ENCODE measurements at places on chromosomes 13 and 19. TPM values are rescaled to one million over a fixed set of nuclear protein-coding genes. Genes with fewer than 3 reads are reported as not detected.

Gene FAAP24
- total RNA-seq = 1.7 TPM

GRCh38 chr13:67299072-67299635 lies 69.0 kb upstream of the PCDH9 start:
- no peak for DNase-seq

GRCh38 chr13:58181111-58181510 lies 549.6 kb downstream of the PCDH17 start:
- no peak for DNase-seq

DNA sequence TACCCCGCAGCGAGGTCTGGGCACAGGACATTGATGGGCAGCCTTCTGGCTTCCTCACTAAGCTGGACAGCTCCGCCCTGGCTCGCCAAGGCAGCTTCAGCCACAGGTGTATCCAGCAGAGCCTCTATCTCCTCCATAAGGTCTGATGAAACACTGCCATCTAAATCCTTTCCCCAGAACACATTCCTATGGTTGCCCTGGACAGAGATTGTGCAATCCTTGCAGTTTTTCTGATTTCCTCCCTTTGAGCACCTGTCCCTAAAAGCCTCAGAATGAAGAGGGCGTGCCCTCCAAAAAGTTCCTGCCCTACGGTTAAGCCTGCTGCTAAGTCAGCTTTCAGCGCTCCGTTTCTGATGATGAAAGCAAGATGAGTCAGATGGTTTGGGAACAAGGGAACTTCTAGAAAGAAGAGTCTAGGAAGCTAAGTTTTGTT lies 21.0 kb downstream of the CLEC4M start:
- DNase-seq = no peak

Gene BLVRB
- total RNA-seq = 65.9 TPM

- no peak for DNase-seq
Observed at GRCh38 chr19:43414554-43414953, at the start of gene TEX101. Gene TEX101 (plus strand): TSS chr19:43414890. CDS start chr19:43415920, 1,030 bp downstream.

DNA sequence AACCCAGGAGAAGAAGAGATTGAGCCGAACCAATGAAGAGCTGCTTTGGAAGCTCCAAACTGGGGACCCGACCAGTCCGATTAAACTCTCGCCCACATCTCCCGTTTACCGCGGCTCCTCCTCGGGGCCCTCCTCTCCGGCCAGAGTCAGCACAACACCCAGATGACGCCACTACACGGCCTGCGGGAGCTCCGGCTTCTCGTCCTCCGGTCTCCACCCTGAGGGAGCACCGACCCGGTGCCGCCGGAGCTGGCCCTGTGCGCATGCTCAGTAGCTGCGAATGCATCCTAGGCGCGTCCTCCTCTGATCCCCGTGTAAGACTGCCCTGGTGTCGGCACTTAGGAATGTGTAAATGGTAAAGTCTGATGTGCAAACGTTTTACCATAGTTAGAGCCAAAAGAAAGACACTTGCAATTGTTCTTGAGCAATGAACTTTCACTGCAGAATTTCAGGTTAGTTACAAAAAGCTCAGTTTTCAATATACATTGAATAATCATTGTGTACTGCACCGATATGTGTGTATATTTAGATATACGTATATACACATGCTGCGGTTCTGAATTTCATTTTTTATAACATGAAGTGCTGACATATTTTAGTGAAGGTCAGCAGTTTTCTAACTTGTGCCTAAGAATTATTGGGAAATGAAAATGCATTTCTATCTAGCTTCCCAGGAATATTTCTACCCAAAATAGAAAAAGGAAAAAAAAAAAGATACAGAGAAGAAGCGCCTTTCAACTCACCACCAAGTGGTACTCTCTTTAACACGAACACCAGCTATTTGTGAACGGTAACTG lies 92.2 kb downstream of the SLC7A1 start:
- no peak for DNase-seq

GRCh38 chr19:55315956-55316525 lies 9.1 kb downstream of the TMEM150B start:
- DNase-seq = no peak

GRCh38 chr19:40503320-40503695 lies 36.5 kb downstream of the SPTBN4 start:
- DNase-seq = no peak

Gene CLEC17A
- total RNA-seq = 0.09 TPM

DNA sequence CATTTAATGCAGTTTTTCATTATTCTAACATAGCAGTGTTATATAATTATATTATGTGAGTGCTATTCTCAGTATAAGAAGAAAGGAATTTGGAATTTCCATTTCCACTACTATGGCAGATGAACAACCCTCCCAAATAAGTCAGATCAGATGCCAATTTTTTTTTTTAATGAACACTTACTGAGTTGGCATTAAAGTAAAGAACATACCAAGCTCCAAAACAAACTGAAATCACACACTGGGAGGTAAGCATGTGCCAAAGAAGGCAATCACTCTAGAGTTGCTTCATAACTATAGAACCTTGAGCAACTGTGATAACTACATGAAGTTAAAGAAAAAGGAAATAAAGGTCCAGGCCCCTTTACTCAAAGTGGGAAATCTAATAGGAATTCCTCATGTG lies 90.3 kb downstream of the RNF17 start:
- DNase-seq = no peak

DNA sequence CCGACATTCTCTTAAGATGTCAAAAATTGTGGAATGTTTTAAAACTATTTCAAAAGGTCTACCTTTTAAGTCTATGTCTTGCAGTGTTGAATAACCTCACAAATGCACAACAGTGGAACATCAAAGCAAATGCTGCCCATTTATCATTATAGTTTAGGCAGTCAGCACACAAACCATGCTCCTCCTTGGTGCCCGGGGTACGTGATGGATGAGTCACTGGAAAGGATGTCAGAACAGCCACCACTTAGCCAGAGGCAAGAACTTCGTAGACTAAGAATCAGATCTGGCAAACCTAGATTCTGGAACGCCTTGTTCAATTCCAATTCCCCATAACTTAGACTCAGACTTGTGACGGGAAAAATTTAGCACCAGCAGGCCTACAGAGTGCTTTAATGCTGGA lies 343.6 kb downstream of the FGF9 start:
- no peak for DNase-seq

Gene COLGALT1
- total RNA-seq = 71.1 TPM

DNA sequence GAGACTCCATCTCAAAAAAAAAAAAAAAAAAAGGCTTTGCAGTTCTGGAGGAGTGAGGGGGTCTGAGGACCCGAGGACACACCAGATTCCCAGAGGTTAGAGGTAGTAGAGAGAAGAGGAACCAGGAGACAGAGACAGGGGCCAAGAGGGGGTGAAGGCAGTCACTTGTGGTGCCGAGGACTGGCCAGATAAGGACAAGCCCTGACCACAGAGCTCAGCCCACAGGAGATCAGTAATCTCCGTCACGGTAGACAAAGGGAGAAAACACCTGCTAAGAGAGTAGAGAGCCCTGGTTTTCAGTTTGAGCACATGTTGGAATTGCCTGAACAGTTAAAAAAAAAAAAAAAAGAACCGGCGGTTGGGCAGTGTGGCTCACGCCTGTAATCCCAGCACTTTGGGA lies 1.7 kb upstream of the PRAM1 start:
- no peak for DNase-seq

DNA sequence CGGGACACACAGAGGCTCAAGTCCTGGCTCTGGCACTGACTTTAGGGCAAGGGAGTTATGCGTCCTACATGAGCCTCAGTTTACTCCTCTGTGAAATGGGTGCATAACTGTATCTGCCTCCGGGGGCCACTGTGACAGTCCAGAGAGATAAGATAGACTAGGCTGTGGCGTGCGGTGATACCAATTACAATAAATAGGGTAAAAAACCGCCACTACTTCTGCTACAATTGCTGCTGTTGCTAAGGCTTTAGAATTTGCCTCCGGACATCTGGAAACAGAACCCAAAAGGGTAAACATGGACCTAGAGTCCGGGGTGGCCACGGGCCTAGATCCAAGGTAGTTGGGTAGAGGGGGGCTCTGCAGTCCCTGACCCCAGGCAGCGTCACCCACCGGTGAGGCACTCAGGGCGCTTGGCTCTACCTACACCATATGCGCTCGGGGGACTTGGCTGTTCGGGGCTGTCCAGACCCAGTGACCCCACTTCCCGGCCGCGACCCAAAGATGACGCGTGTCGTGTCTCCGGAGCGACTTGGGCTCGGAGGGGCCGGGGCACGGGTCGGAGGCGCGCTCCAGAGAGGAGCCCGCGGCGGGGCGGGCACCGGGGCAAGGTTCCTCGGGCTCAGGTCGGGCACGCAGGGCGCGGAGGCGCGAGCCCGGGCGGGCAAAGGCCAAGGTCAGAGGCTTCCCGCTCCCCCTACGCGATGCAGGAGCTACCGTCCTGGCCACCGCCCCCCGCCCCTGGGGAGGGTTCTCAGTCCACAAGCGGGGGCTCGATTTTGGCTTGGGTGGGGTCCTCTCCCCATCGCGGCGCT lies 1.1 kb downstream of the INSR start:
- no peak for DNase-seq

Gene SYNE4
- total RNA-seq = 17.4 TPM

DNA sequence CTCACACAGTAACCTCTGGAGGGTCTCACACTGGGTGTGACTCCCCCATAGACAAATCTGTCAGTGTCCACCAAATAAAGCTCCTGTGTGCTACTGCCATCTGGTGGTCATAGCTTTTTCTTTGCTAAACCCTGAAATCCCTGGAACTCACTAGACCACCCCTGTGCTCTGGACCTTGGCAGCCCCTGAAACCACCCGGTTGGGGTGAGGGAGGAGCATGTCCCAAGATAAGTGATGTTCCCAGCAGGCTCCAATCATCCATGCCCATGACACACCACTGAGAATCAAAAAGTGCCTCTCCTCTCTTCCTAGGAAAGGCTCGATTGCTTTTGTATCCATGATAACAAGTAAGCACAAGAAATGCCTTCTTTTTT lies 6.5 kb upstream of the HSD17B14 start:
- DNase-seq = peak; percentile 44

- DNase-seq = no peak
Observed at GRCh38 chr13:71469626-71470025, 397.4 kb downstream of the DACH1 start.

DNA sequence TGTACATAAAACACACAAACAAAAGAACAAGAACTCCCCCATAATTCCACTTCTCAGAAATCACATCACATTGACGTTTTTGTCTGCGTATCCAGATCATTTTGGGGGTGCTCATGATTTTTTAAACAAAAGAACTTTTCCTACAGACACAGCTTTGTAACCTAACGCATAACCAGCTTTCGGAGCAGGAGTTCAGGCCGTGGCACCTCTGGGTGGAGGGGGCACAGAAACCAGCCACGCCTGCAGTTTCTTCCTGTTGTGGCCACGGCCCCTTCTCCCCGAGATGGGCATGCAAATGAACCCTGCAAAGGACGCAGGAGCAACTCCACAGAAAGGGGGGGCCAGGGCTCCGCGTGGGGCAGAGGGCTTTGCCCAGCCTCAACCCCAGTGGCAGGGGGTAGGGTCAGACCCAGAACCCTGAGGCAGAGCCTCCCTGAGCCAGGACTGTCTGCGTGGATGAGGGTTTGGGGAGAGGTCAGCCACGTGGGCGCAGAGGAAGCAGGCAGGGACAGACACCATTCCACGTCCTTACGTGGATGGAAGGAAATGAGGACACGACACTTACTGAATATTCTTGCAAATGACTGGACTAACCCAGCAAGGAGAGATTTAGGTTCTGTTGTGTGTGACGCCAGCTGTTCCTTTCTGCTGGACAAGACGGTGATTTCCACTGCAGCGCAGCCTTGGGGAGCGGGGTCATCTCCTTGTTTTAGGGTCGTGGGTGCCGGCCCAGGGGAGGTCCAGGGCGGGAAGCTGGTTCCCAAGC lies 64.4 kb downstream of the RASA3 start:
- DNase-seq = no peak

DNA sequence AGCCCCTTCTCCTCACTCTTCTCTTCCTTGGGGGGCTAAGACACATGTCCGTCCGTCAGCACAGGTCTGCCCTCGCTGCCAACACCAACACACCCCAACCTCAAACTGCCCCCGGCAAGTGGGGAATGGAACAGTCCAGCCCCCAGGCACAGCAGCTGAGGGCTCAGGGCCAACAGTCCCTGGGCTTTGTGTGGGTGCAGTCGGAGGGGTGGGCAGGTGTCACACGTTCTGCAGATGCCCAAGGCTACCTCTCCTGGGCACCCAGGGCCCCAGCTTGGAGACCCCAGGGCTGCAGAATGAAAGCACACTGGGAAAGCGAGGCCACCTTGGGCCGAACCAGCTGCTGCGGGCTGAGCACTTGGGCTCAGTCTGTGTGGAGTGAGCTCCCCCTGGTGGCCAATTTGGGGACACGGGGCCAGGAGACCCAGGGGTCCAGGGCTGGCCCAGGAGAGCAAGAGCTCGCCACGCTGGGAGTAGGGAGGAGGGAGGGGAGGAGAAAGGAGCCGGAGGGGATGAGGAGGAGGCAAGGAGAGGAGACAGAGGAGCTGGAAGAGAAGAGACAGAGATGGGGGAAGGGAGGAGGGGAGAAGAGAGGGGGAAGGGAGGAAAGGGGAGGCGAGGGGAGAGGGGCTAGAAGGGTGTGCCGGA lies 14.0 kb upstream of the ATP8B3 start:
- DNase-seq = peak; percentile 80

- no peak for DNase-seq
Observed at GRCh38 chr19:9032136-9032631, 22.0 kb upstream of the MUC16 start.

DNA sequence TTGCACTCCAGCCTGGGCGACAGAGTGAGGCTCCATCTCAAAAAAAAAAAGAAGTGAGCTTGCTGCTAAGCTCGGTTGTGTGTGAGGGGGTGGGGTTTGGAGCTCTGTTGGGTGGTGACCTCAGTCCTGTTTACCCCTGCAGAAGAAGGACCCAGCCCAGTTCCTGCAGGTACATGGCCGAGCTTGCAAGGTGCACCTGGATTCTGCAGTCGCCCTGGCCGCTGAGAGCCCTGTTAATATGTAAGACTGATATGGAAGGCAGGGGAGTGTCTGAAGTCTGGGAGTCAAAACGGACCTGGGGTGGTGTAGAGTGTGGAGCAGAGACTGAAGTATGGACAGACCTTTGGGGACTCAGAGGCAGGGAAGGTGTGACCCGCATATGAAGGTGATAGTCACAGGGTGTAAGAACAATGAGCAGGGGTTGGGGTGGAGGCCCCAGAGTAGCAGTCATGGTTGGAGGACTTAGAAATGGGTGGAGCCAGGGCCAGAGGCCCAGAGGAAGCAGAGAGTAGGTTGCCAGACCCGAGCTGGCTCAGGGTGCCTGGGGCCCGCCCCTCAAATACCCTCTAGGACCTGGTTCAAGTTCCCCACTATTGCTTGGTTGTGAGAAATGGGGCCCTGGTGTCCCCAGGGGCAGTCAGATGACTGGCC lies 13.2 kb downstream of the CLASRP start:
- no peak for DNase-seq

Data from mucosa of gallbladder (tissue), 1 donor.